ENCODE measurements at places on chromosomes 7 and 10.

DNA sequence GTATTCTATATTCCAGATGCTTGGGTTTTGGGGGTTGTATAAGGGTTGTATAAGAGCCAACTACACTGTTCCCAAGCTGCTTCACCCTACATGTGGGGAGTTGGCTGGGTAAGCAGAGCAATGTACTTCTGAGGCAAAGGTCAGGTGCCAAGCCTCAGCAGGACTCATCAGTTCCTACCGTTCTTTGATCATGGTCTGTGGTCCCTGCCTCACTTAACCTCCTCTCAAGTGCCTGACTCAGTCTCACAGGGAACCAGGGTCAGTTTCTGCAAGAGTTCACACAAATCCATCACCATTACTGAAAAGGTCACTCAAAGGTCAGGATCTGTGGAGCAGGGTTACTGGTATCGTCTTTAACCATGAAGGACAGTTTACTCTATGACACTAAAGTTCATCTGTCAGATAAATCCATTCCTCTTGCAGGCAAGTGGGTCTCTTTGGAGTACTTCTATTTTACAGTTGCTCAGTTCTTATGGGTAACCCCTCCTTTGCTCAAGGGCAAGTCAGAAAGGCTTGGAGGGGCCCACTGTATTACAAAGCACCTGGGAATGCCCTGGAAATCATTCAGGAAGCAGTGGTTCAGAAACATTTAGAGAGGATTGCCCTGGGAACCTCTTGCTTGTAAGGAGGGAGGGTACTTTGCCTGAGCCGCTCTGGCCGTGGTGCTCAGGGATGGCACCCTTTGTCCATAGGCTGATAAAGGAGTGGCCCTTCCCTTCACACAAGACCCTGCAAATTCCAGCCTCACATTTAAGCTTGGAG, 184.3 kb upstream of the CDCA7L start:
- DNase-seq, result no peak

- DNase-seq, result no peak
Measured at GRCh38 chr7:148191391-148192065, 399.0 kb upstream of the C7orf33 start.

GRCh38 chr7:7304705-7305450, 122.5 kb downstream of the C1GALT1 start:
- no peak for DNase-seq

DNA sequence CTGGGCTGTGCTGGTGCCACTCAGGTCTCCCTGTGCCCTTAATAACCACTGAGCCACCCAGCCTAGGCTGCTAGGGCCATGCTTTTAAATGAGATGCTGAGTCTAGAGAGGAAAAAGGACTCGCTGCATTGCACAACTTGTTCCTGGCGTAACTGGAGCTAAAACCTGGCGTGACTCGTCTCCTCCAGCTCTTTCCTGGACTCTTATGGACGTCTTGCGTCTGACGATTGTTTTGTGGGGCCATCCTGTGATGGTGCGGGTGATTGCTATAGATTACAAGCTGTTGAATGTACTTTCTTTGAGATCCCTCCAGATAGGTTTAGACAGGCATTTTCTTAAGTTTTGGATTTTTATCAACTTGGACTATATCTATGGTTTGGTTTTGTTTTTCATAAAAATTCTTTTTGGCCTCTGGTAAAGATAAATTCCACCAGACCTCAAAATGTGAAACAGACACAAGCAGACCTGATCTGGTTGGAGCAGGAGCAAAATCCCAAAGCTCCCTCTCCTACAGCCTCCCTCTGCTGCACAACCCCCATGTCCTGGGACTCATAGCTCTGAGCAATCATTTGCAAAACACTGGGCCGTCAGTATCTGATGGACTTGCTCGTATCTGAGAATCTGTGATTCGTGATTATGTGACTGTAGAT, 230.3 kb downstream of the ARHGAP12 start:
- DNase-seq, result no peak

DNA sequence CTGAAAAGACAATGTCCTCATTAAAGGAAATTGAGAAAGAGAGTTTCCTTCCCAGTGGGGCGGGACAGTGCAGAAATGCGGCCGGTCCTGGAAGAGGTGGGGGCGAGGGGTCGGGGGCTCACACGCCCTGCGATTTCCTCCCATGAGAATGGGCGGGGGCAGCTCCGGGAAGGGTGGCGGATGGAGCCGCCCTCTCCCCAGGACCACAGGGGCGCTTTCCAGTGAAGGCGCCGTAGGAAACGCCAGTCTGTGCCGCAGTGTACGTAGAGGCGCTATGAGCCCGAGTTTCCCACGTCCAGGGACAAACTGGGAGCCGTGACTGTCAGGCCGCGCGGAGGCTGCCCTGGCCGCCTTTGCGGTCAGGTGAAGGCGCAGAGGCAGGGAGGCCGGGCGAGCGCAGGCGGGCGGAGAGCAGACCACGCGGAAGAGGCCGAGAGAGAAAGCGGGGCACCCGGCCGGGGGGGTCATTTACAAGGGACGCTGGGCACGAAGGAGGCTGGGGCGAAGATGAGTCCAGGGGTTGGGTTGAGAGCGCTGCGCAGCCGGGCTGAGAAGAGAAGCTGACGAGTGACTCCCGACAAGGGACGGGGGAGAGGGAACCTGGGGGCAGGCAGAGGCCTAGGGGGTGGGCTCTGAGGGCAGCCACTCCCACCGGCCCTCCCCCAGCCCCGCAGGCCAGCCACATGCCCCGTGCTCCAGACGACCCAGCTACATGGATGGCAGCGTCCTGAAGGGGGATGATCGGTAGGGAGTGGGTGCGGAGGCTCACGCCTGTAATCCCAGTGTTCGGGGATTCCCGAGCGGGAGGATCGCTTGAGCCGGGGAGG, 45.0 kb downstream of the ALOX5 start:
- no peak for DNase-seq

DNA sequence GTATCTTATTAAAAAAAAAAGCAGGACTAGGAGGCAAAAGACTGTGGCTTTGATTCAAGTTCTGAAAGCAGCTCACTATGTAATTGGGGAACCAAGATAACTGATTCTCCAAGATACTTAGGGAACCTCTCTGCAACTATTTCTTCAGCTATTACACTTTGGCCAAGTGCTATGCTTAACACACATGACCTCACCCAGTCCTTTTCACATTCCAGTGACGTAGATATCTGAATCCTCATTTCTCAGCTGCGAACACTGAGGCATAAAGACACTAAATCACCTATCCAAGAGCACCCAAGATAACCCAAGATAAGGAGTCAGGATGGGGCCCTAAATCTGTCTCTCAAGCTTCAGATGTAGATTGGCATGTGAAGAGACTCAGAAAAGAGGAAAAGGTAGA, 133.6 kb downstream of the GLI3 start:
- no peak for DNase-seq

GRCh38 chr7:149664176-149664575, 109.2 kb downstream of the ZNF467 start:
- DNase-seq, result no peak

GRCh38 chr10:17041626-17042520, 87.7 kb downstream of the CUBN start:
- DNase-seq, result no peak

Measured in activated CD4-positive, alpha-beta T cell treated with anti-CD3 and anti-CD28 coated beads, Interleukin-2, amount 50 U/mL, for 24 hours (primary cell).